ENCODE measurements at places on chromosomes 11 and 22.

GRCh38 chr11:8814209-8814922, 96.6 kb upstream of the AKIP1 start:
- no peak overlapping the region for H3K4me3 ChIP-seq
- peak overlapping the region; percentile 42 for H3K27ac ChIP-seq
- no peaks in the 10 kb centered on the region for H3K27me3 ChIP-seq
- no peaks in the 10 kb centered on the region for H3K36me3 ChIP-seq
- peak; percentile 89 for DNase-seq

DNA sequence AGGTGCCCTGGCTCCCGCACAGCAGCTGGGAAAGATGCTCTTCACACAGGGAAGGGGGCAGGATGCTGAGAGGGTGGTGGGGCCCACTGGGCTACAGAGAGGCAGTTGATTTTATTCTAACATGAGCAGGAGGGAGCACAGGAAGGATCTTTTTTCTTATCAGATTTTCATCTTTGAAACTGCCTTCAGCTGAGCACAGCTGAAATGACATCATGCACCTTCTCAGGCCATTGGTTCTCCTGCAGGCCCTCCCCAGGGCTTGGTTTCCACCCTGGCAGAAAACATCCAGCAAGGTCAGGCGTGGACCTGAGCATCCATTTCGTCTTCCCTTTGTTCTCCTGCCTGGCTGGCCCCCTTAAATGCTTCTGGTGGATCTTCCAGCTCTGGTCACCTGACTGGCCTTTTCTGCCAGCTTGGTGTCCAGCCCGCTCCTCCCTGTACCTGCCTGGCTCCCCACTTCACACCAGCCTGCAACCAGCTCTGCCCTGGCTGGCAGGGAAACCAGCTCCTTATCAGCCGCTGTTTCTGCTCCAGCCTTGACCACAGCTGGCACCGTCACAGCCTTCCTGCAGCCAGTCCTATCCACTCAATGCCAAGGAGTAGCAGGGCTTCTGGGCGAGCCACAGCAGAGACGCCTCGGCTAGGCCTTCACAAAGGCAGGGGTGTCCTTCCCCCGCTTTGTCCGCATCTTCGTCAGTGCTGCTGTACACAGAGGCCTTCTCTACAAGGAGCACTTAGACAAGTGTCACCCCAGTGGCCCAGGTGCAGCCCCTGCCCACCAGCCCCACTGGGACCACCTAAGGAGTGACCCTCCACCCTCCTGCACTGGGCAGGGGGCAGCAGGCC, 36.5 kb downstream of the TOM1 start:
- no peaks in the 10 kb centered on the region for H3K27me3 ChIP-seq
- no peak for DNase-seq
- no peak overlapping the region for H3K27ac ChIP-seq
- peaks cover 83% of the 10 kb centered on the region for H3K36me3 ChIP-seq
- H3K4me3 ChIP-seq: no peak overlapping the region

- H3K27ac ChIP-seq: no peak overlapping the region
- H3K4me1 ChIP-seq: no peaks in the 10 kb centered on the region
- no peak overlapping the region for H3K4me3 ChIP-seq
- peak; percentile 23 for DNase-seq
These were observed 9.3 kb downstream of the TFIP11 start for GRCh38 chr22:26502688-26503561.

GRCh38 chr11:10310301-10310841, 5.5 kb downstream of the ADM start:
- no peak for DNase-seq

- H3K4me1 ChIP-seq: peaks cover 70% of the 10 kb centered on the region
- H3K27me3 ChIP-seq: no peaks in the 10 kb centered on the region
- H3K36me3 ChIP-seq: no peaks in the 10 kb centered on the region
- peak overlapping the region; percentile 88 for H3K27ac ChIP-seq
These were observed 18.1 kb upstream of the FCHSD2 start for GRCh38 chr11:73160005-73160760.

GRCh38 chr11:28393348-28393747, 285.2 kb downstream of the METTL15 start:
- no peak for DNase-seq
- H3K27ac ChIP-seq: no peak overlapping the region
- H3K4me1 ChIP-seq: no peaks in the 10 kb centered on the region
- H3K36me3 ChIP-seq: no peaks in the 10 kb centered on the region
- H3K27me3 ChIP-seq: no peaks in the 10 kb centered on the region

GRCh38 chr11:86374586-86374985, at the start of gene CCDC81:
TSS of gene CCDC81 (plus strand) at chr11:86374887. CDS start at chr11:86375164, 277 bp downstream.
- H3K36me3 ChIP-seq: no peaks in the 10 kb centered on the region
- no peaks in the 10 kb centered on the region for H3K4me1 ChIP-seq
- H3K27me3 ChIP-seq: peaks cover 7% of the 10 kb centered on the region
- H3K27ac ChIP-seq: no peak within 1 kb of the TSS

DNA sequence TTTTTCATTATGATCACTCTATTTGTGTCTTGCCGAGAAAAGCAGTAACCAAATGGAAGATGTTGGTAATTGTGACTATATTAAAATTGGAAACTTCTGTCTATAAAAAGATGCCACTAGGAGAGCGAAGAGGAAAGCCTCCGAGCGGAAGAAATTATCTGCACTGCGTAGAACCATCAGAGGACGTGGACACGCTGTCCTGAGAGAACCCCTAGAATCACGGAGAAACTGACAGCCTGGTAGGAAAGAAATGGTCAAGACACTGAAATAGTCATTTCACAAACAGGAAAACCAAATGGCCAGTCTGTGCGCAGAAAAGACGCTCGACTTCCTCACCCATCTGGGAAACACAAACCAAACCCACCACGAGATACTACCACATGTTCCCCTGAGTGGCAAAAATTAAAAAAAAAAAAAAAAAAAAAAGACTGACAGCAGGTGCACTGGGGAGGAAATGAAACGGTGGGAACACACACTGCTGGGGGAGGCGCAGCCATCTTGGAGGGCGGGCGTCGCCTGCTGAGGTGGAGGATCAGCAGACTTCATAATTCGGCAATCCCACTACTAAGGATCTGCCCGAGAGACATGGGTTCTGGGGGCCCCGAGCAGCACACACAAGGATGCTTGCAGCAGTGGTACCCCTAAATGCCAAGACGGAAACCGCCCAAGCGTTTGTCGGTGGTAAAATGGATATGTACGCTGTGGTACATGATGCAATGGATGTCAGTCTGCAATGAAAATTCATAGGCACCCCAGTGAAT, 21.3 kb downstream of the IFITM10 start:
- no peak overlapping the region for H3K4me3 ChIP-seq
- no peak overlapping the region for H3K27ac ChIP-seq
- peaks cover 34% of the 10 kb centered on the region for H3K27me3 ChIP-seq
- DNase-seq: no peak
- no peaks in the 10 kb centered on the region for H3K36me3 ChIP-seq
- no peaks in the 10 kb centered on the region for H3K4me1 ChIP-seq

Data from large intestine (tissue), 12 donors.